ENCODE measurements at places on chromosomes 3 and 15.

GRCh38 chr3:9878700-9879099, 1.4 kb downstream of the CIDEC start:
- DNase-seq = no peak

- DNase-seq = peak; percentile 5
Observed at GRCh38 chr3:179072100-179072438, 460 bp upstream of the ZMAT3 start.

GRCh38 chr15:29398907-29399306, 129.3 kb upstream of the NSMCE3 start:
- no peak for DNase-seq

DNA sequence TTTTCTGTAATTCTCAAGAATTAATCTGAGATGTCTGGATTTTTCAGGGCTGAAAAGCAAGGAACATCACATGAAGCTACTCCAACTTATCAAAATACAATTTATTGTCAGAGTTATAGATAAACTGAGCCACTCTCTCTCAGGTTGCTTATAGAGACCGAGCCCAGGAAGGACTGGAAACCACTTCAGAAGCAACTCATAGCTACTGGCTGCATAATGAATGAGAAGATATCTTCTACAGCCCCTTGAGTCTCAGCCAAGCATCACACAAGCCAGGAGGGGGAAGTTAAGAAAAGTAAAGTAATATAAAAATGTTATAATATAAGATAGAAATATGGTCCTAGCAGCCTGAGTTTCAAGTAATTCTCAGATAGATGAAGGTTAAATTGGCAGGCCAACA, 186.0 kb downstream of the TNIK start:
- no peak for DNase-seq
